ENCODE measurements at places on chromosomes 11 and 22.
A peak's percentile ranks its signal among the peaks of the same experiment; 100 is the strongest.

DNA sequence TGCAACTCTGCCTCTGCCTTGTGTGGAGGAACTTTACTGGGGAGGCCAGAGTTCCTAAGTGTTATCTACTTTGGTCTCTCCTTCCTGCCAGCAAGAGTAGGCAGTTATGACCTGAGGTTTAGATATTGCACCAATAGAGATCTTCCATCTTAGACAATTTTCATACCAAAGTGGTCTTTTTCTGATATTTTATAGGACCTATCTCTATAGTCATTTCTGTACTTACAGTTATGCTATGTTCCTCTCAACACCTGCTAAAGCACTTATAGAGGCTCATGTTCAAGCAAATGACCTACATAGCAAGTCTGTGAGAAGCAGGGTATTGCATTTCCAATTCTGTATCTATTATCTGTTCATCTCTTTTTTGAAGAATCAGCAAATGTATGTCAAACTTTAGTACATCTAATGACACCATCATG lies 80.8 kb downstream of the HORMAD2 start:
- no peak for DNase-seq

- no peak for DNase-seq
Measured at GRCh38 chr11:82889133-82890001, 10.9 kb downstream of the PRCP start.

GRCh38 chr11:62593434-62594044 lies 2.2 kb upstream of the TUT1 start:
- peak; percentile 66 for DNase-seq

DNA sequence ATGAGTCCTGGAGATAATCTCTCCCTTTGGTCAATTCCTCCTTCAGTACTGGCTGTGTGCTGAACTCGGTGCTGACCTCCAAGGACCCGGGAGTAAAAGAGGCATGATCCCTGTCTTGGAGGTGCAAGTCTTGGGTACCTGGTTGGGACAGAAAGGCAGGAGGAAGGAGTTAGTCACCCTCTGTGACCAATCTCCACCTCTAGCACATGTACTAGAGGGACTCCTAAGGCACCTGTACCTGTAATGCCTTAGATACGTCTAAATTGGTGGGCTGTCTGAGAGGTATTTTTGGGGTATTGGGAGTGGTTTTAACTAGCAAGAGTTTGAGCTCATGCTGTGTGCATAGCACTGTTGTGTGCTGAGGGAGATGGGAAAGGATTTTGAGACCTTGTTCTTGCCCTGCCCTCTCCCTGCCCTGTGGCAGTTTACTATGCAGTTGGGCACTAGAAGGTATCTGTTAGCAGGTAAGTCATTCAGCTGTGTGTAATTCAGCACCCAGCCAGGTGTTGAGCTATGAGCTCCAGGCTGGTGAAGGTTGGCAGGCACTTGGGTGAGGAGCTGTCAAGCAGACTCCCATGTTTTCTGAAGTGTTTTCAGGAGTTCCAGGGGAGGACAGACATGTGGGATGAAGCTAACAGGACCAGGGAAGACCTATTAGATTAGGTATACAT lies 2.5 kb downstream of the PANX1 start:
- DNase-seq, result no peak

DNA sequence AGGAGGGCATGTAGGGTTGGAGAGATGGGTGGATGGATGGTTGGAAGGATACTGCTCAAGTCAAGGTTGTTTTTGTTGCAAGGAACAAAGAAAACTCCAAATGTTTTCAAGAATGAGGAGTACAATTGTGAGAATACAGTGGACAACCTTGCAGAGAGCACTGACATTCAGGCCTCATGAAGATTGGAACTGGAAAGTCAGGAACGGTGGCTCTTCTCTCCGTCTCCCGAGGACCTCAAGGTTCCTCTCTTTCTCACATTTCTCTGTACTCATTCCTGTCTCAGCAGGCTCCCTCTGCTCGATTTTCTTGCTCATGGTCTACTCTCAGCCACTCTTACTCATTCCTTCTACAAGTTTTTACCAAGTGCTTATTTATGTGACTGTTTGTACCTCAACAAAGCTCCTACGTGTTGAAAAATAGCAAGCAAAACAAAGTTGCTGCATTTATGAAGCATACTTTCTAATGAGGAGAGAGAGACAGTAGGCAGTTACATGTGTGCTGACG lies 97.6 kb downstream of the SWAP70 start:
- DNase-seq, result no peak

DNA sequence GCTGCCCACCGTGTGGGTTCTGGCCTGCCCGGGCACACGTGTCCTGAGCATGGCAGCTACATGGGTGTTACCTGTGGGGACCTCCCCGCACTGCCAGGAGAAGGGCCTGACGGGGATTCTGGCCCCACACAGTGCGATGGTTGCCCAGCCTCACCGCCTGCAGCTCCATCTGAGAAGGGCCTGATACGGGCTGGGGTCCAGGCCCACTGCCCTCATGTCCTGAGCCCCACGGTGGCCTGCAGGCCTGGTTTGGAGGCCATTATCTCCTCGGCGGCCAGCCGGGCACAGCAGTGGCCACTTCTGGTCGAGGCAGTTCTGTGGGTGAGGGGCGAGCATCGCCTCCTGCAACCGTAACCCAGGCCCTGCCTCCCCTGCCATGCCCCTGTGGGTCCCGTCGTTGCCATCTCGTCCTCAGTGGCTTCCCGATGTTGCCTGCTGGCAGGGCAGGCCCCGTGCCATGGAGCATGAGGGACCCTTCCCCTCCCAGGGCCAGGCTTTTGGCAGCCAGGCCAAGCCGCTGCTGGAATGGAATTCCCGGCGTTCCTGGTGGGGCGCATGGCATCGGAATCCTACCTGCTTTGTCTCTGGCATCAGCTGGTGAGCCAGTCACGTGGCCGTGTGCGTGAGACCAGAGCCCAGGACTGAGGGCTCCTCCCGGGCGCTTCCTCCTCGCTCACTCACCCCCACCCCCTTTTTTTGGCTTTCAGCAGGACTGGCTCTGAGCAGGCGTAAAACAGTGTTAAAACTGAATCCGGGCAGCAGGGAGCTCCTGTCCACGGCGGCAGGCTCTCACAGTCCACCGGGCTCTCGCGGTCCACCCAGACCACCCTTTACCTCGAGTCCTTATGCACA lies 71.9 kb upstream of the PPARA start:
- DNase-seq, result no peak
